Hair follicle dermal papilla cell (primary cell): ENCODE measurements at places on chromosomes 6 and 20. TPM values are rescaled to one million over a fixed set of nuclear protein-coding genes. Genes with fewer than 3 reads are reported as not detected.

Gene OLIG3
- total RNA-seq = not detected in 2 replicates

Gene CDSN
- not detected in 2 replicates for total RNA-seq

Gene CCN6
- not detected in 2 replicates for total RNA-seq

Gene GJA1
- total RNA-seq = 654 and 667 TPM in 2 replicates

Gene HCRTR2
- not detected in 2 replicates for total RNA-seq

Gene B3GAT2
- total RNA-seq = under 0.01 TPM in 1 of 2 replicates, not detected in the other

Gene OR2H1
- total RNA-seq = not detected in 2 replicates

Gene GMDS
- total RNA-seq = 6.7 and 8.0 TPM in 2 replicates

Gene PGC
- not detected in 2 replicates for total RNA-seq

Gene CTAGE9
- not detected in 2 replicates for total RNA-seq
